ENCODE measurements at places on chromosomes 16 and 17.

GRCh38 chr17:68060336-68060735 is 24.8 kb downstream of the KPNA2 start:
- DNase-seq = no peak

DNA sequence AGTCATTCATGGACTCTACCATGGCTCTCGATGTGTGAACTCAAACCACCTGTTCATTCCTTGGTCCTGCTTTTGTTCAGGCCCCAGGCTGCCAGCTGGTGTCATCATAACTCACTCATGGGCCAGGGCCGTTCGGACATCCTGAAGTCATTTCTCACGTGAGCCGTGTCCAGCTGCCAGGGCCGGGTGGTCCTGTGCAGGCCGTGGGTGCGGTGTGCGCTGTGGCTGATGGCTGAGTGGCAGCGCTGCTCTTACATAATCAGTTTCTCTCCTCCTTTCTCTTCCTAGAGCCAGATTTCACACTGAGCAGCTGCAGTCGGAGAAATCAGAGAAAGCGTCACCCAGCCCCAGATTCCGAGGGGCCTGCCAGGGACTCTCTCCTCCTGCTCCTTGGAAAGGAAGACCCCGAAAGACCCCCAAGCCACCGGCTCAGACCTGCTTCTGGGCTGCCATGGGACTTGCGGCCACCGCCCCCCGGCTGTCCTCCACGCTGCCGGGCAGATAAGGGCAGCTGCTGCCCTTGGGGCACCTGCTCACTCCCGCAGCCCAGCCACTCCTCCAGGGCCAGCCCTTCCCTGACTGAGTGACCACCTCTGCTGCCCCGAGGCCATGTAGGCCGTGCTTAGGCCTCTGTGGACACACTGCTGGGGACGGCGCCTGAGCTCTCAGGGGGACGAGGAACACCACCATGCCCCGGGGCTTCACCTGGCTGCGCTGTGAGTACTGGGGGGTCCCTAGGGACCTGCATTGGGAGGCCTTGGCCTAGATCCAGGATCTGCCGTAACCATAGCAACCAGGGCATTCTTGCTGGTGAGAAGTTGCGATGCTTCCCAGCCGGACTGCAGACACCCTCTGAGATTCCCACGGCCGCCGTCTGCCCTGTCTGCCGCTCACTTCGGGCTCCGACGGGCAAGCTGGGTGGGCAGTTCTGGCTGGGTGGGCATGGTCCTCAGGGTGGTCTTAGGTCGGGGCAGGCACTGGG is at the start of gene IL34:
Gene IL34 (plus strand): TSS at position 300 of the 982 bp plus-strand sequence. CDS start 389 bp downstream, at position 689.
- DNase-seq = no peak

DNA sequence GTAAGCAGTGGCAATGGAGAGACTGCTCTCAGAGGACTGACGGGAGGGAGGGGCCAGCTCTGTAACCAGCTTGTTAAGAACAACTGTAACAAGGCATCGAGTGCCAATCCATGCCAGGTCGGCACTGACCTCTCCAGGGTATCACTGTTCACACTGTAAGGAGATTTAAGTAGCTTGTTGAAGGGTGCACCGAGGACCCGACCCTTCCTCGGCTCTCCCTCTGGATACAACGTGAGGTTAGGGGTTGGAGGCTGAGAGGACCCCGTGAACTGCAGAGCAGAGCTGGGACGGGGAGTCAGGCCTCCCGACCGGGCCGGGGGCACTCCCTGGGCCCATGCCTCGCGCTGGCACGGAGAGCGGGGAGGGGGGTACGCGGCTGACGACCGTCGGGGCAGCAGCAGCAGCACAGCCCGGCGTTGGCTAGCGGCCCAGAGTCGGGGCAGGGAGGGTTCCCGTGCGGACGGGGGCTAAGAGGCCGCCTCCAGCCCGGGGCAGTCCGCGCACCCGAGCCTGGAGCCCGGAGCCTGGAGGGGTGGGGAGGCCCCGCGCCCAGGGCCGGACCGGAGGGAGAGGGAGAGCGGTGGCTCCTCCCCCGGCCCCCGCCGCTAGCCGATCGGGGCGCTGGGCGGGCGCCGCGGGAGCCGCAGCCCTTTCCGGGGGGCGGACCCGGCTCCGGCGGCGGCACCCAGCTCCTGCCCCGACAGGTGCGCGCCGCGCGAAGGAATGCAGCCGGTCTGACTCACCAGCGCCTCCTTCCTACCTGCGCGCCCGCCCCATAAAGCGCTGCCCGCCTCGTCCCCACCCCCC is at the start of gene ITGB4:
Gene ITGB4 (plus strand): TSS at position 804 of the 807 bp plus-strand sequence. CDS start 3,245 bp downstream, outside the sequence.
- no peak for DNase-seq

DNA sequence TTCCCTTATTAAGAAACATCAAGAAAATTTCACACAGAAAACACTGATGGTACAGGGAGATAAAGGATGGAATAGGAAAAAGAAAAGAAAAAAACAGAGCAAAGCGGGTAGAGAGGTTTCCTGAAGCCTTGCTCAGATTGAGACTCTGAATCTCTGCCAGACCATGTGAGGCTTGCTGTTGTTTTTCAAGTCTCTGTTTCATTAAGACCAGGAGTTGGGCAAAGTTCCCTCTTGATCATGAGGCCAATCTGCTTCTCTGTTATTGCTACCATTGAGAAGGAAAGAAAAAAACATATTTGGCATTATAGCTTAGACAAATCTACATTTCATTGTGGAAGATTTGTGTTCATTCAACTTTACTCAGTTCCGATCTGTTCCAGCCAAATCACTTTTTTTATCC is 201.6 kb upstream of the SOX9 start:
- DNase-seq = no peak

DNA sequence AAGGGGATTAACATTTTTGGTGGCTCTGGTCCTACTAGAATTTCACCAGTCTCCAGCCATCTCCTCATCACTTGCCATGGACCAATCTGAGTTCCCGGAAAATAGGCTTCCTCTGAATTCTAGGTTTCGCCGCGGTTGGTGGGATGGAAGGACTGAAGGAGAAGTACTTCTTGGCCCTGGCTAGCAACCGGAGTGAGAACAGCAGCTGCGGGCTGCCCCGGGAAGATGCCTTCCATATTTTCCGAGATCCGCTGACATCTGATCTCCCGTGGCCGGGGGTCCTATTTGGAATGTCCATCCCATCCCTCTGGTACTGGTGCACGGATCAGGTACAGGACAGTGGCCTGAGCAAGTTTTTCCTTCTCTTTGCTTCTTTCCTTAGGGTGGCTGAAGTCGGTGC is 45.0 kb downstream of the SLC5A11 start:
- DNase-seq = no peak

DNA sequence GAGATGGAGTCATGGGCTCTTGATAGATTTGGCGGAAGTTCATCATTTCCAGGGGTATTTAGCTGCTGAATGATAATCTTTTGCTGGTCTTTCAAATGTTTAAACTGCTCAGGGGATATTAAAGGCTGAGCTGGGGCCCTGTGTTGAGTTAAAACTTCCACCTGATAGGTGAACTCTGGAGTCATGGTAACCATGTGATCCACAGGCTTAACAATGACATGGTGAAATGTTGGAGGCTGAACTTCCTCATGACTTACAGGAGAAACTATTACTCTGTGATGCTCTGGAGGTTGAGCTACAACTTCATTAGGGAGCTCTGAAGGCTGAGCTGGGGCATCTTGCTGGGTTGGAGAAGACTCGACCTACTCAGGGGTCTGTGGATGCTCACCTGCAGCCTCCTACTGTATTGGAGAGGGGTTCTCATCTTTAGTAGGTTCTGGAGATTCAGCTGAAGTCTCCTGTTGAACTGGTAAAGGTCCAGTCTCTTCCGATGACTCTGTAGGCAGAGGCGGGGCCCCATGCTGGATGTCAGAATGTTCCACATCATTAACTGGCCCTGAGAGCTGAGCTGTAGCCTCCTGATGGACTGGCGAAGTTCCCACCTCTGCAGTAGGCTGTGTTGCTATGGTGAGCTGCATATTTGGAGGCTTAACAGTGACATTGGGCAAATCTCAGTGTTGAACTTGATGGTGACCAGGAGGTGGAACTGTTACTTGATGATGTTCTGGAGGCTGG is 24.2 kb downstream of the RDM1 start:
- no peak for DNase-seq

- DNase-seq = no peak
Measured at GRCh38 chr17:1916963-1917715, 87.3 kb downstream of the RPA1 start.

- no peak for DNase-seq
Measured at GRCh38 chr17:3754458-3755334, 31.0 kb downstream of the HASPIN start.

DNA sequence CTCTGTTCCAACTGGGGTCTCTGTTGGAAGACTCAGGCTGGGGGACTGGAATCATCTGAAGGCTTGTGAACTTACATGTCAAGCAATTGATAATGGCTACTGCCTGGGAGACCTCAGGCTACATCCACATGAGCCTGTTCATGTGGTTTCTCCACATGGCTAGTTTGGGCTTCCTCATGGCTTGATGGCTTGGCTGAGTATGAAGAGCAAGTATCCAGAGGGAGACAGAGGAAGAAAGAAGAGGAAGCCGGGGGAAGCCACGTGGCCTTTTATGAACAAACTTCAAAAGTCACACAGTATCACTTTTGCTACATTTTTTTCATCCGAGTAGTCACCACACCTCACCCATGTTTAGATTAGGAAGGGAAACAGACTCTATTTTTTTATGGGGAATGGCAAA is 158.9 kb downstream of the TRIM37 start:
- no peak for DNase-seq

DNA sequence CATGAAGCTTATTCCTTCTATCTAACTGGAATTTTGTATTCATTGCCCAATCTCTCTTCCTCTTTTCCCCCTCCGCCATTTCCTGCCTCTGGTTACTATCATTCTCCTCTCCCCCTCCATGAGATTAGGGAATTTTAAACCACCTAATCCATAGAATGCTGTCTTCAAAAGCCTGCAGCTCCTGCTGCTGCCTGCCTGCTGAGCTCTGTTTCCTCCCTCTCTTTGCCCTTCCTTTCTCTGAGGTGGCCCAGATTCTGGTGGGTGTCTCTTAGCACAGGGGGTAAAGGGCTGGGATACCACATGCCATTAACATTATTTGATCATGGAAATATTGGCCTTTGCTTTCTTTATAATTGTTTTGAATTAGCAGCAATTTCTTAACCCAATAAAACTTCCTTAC is 241.6 kb downstream of the CNTNAP4 start:
- no peak for DNase-seq

DNA sequence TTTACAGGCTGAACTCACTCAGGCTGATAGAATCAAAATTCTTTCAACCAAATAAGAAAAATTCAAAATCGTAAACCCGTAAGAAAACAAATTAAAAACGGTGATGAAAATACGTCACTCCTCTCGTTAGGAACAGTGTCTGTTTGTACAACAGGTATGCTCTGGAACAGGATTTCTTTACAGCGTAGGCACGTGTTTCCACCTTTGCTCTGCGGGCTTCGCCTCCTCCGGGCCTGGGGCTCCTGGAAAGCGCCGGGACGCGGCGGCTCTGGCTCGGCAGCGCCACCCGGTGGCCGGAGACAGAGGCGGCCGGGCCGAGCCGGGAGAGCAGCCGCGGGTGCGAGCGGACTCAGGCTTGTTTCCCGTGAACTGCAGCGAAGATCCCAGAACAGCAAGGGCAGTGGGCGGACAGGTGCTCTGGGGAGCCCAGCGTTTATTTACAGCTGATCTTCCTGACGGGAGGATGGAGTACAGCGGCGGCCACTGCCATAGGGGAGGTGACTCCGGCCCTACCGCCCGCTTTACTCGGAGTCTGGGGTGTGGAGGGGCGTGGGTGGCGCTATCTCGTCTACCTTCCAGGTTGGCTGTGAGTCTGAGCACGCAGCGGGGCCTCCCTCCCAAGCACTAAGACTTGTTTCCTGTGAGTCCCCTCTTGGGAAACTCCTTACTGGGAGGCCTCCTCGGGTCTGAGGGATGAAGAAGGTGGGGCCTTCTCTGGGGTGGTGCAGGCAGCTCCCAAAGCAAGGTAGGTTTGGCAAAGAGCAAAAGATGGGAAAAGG is 40.5 kb upstream of the ATP2A3 start:
- DNase-seq = no peak

DNA sequence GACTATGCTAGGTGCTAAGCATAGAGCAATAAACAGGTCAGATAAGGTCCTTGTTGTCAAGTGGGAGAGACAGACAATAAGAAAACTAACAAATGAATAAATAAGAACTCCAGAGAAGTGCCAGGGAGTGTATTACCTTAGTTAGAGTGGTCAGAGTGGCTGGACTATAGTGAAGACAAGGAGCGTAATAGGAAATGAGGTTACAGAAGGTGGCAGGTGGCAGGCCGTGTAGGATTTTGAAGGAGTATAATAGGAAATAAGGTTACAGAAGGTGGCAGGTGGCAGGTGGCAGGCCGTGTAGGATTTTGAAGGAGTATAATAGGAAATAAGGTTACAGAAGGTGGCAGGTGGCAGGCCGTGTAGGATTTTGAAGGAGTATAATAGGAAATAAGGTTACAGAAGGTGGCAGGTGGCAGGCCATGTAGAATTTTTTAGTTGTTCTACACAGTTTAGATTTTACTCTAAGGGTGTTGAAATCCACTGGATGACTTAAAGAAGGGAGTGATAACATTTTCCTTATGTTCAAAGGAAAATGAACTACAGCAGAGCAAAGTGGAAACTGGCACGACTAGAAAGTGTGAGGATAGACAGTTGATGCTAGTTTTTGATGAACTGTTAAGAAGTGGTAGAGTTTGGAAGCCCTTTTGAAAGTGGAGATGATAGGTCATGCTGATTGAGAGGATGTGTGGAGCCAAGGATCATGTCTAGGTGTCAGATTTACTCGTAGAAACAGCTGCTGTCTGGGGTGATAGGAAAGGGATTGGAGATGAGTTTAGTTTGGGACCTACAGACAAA is 3.6 kb upstream of the KRTAP3-1 start:
- DNase-seq = no peak

GRCh38 chr16:27236635-27237218 is 31.8 kb downstream of the NSMCE1 start:
- DNase-seq = no peak

GRCh38 chr17:38585056-38585917 is 20.5 kb downstream of the SRCIN1 start:
- no peak for DNase-seq

DNA sequence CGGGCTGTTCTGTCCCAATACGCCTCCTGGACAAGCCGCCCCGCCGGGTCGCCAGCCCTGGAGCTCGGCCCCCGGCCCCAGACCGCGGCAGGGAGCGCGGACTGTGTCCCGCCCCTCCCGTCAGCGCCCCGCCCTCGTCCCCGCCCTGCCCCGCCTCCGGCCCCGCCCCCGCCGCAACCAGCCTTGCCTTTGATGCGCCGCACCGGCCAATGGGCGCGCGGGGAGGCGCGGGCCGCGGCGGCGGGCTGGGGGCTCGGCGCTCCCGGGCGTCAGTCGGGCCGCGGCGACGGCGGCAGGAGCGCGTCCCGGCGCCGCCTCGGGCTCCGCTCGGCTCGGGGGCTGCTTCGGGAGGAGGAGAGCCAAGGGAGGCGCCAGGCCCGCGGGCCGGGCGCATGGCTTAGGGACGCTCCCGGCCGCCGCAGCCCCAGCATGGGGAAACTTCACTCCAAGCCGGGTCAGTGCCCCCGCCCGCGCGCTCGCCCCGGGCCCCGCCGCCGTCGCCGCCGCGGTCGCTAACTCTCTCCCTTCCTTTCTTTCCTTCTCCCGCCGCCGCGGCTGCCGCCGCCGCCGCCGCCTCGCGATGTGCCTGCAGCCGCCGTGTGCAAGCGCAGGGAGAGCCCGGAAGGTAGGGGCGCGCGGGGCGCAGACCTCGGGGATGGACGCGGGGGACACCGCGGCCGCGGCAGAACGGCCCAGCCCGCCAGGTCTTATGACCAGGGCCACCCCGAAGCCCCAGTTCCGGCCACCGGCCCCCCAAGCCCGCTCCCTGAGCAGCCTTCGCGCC is at the start of gene NKD1:
Gene NKD1 (plus strand): TSS at position 272 of the 784 bp plus-strand sequence. CDS start 158 bp downstream, at position 430.
- no peak for DNase-seq

GRCh38 chr17:17671369-17672129 is 9.7 kb upstream of the RAI1 start:
- DNase-seq = no peak

Measured in GM12864 (cell line).